ENCODE measurements at places on chromosomes 12 and 14.

DNA sequence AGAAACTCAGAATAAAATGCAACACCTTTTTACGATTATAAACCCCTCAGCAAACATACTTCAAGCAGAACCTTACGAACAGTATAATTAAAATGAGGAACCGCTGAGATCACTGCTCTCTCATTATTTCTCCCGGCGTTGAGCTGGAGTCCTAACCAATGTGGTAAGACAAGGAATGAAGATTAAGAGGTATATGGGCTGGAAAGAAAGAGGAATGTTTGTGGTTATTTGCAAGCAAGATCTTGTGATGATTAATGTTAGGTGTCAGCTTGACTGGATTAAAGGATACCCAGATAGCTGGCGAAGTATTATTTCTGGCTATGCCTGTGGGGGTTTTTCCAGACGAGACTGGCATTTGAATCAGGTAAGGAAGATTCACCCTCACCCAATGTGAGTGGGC, 10.3 kb upstream of the ZNF84 start:
- DNase-seq, result no peak

- no peak for DNase-seq
These were observed 10.4 kb downstream of the SAV1 start for GRCh38 chr14:50657753-50658152.

- DNase-seq, result no peak
These were observed 87.0 kb downstream of the SAMD4A start for GRCh38 chr14:54653712-54654469.

DNA sequence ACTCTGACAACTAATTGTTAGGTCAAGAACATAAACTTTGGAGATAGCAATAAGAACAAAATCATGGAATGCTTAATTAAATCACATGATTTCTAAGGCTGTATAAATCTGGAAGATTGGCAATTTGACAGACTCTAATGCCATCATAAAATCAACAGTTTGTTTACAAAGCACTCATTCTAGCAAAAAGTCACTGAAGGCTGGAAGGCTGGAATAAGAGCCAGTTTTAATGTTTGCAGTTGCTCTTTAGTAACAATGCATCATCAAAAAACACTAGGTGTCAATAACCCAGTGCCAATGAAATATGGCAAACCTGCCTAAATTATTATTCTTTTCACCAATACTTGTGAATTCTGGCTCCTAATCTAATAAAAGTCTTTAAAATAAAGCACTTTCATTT, 65.0 kb downstream of the NUMB start:
- DNase-seq, result no peak

DNA sequence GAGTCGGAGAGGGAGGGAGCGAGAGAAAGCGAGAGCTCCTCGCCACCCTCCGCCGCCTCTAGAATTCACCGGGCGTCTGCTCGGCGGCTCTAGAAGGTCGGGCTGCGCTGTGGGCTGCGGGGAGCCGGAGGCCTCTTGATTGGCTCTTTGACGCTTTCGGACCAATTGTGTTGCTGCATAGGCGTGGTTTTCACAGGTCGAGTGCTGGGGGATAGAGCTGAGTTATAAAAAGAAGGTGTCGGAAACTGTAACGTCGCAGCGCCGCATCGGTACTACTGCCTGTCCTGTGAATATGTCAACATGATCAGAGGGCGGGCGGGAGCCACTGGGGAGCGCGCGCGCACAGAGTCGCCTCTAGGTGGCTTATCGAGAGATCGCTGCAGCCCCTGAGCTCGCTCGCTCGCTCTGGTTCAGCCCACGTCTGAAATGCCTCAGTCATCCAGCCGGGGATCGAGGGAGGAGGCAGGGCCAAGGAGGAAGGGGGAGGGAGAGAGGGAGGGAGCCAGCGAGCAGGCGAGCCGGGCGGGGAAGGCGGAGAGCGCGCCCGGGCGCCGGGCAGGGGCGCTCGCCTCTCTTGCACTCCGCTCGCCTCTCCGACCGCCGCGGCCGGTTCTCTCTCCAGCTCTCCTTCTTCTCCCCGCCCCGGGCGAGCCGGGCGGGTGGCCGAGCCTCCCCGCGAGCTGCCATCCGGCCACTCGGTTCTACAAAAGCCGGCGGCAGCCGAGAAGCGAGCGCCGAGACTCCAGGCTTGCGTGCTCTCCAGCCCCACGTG, at the start of gene TBX3:
TBX3 (minus strand) TSS at position 78 of the 772 bp plus-strand sequence. CDS start 975 bp downstream, outside the sequence.
- DNase-seq, result peak; percentile 61

- no peak for DNase-seq
These were observed 200.3 kb upstream of the NPAS3 start for GRCh38 chr14:32738206-32738871.

DNA sequence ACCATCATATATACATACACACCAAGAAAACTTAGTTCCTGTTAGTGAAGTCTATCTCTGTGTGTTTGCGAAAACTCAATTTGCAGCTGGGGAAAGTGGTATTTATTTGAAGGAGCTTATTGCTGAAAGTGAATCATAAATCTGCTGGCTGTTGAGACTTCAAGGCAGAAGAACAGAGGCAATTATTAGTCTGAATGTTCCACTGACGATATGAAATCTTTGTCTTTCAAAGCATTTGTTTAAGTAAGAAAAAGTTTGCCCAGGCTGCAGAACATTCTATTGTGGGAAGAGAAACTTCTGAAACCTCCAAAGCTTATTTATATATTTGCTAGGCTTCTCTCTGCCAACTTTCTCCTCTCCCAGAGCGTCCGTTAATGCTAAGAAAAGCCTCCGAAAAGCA, 255.7 kb upstream of the TMPO start:
- peak; percentile 24 for DNase-seq

- no peak for DNase-seq
These were observed 362.1 kb downstream of the SLC6A15 start for GRCh38 chr12:84550518-84550917.

DNA sequence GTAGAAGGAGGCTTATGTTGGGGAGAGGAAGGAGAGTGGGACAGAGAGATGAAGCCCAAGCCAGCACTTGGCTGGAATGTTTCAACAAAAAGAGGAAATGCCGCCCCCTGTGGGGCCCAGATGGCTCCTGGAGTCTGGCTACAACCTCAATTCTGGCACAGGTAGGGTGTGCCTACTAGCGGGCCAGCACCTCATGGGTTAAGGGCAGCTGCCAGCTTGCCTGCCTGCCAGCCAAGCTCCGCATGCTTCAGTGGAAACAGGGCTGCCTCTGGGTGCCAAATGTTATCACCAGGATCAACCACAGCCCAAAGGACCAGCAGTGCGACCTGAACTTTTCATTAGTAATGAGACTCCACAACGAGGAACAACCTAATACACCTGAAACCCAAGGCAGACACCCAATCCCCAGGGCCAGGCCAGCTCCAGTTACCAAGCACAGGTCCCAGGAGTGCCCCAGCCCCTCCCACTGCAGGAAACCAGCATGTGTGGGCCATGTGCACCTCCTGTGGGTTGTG, 11.3 kb downstream of the RAB15 start:
- no peak for DNase-seq

DNA sequence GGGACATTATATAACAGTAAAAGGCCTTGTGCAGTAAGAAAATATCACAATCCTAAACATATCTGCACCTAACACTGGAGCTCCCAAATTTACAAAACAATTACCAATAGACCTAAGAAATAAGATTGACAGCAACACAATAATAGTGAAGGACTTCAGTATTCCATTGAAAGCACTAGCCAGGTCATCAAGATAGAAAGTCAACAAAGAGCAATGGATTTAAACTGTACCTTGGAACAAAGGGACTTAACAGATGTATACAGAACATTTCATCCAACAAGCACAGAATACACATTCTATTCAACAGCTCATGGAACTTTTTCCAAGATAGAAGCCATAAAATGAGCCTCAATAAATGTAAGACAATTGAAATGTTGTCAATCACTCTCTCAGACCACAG, 209.5 kb upstream of the ARHGAP5 start:
- no peak for DNase-seq

- peak; percentile 33 for DNase-seq
These were observed 3.1 kb downstream of the FKBP4 start for GRCh38 chr12:2797721-2798418.

DNA sequence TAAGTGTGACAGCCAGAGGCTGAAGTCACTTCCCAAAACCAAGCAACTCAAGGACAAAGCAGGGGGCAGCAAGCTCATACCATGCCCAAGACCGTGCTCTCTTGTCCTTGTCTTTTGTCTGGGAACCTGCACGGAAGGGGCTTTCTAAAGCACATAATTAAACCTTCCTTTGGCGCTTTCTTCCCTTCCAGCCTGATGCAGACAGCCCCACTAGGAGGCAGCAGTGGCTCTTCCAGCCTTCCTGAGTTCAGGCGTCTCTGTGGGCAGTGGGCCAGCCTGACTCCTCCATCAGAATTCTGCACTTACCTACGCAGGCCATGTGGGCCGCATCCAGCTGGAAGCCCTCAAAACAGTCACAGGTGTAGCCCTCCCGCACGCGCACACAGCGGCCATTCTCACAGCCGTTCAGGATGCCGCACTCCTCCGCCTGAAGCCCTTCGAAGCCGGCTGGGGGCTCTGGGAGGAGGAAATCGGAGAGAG, 7.6 kb downstream of the ISCA2 start:
- peak; percentile 63 for DNase-seq

DNA sequence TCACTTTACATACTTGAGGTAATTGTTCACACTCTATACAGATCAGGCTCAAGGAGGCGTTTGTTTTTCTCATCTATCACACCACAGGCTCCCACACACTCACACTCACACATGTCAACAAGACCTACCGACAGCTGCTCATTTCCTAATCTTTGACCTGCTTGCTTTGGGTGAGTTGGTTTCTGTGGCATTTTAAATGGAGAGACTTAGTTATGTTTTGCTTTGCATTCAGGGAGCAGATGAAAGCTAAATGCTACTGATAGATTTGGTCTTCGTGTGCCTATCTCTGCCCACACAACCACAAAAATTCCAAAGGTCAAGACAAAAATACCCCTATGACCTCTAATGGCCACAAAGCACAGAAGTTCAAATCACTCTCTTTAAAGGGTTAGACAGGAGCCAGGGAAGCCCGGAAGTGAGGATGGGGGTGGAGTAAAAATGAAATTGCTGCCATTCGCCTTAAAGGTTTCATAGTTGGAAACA, 203.5 kb upstream of the G2E3 start:
- no peak for DNase-seq

DNA sequence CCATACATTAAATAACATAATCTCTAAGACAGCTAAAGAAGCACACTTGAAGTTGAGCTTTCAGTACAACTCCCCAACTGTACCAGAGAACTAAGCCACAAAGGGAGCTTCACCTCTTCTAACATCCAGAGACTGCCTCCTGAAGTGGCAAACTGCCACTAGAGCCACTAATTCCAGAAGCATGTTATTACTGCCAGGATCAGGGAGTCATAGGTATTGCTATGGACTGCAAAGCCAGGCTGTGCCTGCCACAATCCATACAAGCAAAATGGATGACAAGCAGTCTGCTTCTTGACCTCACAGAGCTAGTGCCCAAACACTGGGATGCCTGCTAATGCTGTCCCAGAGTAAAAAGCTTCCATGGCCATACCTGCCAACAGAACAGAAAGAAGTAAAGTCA, 160.1 kb downstream of the STXBP6 start:
- DNase-seq, result no peak

GRCh38 chr14:29810682-29811081, 117.0 kb downstream of the PRKD1 start:
- no peak for DNase-seq

GRCh38 chr14:56196274-56196673, 78.1 kb downstream of the PELI2 start:
- DNase-seq, result no peak

DNA sequence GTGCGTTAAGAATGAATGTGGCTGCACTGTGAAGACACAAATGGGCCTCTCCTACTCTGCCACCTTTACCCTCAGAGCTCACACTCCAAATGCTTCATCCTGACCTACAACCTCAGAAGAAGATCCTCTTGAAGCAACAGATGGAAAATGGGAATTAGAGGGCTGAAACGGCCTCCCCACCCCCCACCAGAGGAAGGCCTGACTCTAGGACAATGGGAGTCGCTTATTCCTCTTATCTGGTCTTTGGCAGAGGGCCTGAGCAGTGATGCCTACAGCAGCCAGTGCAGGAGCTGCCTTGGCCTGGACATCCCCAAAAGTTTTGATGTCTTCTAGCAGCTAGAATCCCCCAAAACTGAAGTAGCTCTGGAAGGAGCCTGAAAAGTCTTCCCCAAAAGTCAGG, 29.2 kb downstream of the BTBD7 start:
- DNase-seq, result peak; percentile 61

GRCh38 chr14:55454264-55455002, 14.0 kb upstream of the TBPL2 start:
- peak; percentile 50 for DNase-seq

Data from globus pallidus (tissue), 1 donor.